ENCODE measurements at places on chromosomes 7 and 10.
A peak's percentile ranks its signal among the peaks of the same experiment; 100 is the strongest.

GRCh38 chr10:113954409-113954808 lies 89.3 kb upstream of the ADRB1 start:
- ATAC-seq: no peak

DNA sequence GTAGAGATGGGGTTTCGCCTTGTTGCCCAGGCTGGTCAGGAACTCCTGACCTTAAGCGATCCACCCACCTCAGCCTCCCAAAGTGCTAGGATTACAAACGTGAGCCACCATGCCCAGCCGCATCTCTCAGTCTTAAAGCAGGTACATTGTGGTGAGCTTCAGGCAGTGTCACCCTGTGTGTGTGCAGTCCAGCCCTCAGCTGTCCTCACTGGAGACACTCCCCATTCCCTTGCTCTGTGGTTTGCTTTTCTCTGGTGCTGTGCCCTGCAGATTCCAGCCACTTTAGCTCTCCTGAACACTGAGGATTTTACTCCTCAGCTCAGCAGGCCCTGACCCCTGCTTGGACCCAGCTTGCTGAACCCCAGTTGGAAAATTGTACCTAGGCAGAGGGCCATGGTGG lies 6.1 kb downstream of the TRRAP start:
- ATAC-seq: no peak

GRCh38 chr10:101974091-101974971 lies 81.6 kb downstream of the ARMH3 start:
- ATAC-seq: no peak

GRCh38 chr7:93882468-93882867 lies 8.1 kb downstream of the TFPI2 start:
- no peak for ATAC-seq

GRCh38 chr7:20991544-20991943 lies 204.9 kb upstream of the SP8 start:
- ATAC-seq: no peak

GRCh38 chr10:102779680-102780526 lies 36.2 kb downstream of the WBP1L start:
- no peak for ATAC-seq

- no peak for ATAC-seq
Observed at GRCh38 chr10:85791818-85792532, 574.6 kb downstream of the GRID1 start.

GRCh38 chr7:115693779-115694178 lies 336.8 kb downstream of the TFEC start:
- no peak for ATAC-seq

DNA sequence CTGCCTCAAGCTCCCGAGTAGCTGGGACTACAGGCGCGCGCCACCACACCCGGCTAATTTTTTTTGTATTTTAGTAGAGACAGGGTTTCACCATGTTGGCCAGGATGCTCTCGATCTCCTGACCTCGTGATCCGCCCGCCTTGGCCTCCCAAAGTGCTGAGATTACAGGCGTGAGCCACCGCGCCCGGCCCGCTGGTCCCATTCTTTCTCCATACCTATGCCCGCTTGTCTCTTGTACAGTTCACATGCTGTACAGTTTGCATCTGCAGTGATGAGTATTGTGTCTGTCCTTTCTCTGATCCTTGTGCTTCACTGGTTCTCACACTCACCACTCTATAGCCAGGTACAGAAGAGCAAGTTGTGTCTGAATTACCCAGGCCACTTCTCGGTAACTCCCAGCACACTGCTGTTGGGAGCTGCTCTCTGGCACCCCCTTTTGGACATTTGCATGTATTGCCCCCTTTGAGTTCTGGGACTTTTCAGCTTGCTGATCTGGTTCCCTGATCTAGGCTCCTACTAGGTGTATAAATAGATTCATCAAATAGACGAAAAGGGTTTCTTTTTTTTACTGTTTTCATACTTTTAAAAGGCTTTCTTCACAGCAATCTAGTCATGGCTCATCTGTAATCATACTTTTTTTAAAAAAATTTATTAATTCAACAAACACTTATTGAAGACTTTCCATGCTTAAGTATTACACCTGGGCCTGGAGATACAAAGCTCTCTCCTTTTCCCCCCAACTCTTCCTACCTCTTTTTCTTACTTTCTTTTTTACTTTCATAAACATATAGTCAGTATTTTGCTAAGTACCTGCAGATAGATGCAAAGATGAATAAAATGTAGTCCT lies 53.5 kb downstream of the AOAH start:
- peak; percentile 61 for ATAC-seq

GRCh38 chr7:38659931-38660330 lies 28.8 kb upstream of the AMPH start:
- ATAC-seq: no peak

GRCh38 chr10:109726473-109726872 lies 196.8 kb downstream of the XPNPEP1 start:
- ATAC-seq: no peak

- peak; percentile 22 for ATAC-seq
Observed at GRCh38 chr7:157339777-157340677, 3.2 kb downstream of the DNAJB6 start.

Measured in activated CD4-positive, CD25-positive, alpha-beta regulatory T cell treated with anti-CD3 and anti-CD28 coated beads, Interleukin-2, amount 50 U/mL, for 24 hours (primary cell).